Airway epithelial cell (primary cell): ENCODE measurements at places on chromosomes 2 and 18. TPM values are rescaled to one million over a fixed set of nuclear protein-coding genes. Genes with fewer than 3 reads are reported as not detected.

CCDC85A gene
- not detected in 2 replicates for total RNA-seq

HOXD4 gene
- total RNA-seq: not detected in 2 replicates

MDH1B gene
- 0.14 and 0.28 TPM in 2 replicates for total RNA-seq

ABCG8 gene
- total RNA-seq: not detected in 2 replicates

LIMS3 gene
- total RNA-seq: 1.4 TPM in 1 of 2 replicates, not detected in the other
